ENCODE measurements at places on chromosomes 12 and 14.

DNA sequence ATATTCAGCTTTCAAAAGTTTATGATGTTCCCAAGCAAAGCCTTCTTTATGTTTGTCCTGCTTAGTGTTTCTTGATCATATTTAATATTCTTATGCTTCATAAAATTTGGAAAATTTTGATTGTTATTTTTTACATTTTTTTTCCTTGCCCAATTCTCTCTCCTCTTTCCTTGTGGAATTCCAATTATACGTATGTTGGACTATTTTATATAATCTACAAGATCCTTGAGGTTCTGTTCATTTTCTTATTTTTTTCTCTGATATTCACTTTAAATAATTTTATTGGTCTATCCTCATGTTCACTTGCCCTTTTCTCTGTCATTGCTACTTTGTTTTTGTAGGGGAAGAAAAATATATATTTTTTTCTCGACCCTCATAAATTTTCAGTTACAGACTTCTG is 167.7 kb downstream of the DYRK2 start:
- DNase-seq, result no peak

DNA sequence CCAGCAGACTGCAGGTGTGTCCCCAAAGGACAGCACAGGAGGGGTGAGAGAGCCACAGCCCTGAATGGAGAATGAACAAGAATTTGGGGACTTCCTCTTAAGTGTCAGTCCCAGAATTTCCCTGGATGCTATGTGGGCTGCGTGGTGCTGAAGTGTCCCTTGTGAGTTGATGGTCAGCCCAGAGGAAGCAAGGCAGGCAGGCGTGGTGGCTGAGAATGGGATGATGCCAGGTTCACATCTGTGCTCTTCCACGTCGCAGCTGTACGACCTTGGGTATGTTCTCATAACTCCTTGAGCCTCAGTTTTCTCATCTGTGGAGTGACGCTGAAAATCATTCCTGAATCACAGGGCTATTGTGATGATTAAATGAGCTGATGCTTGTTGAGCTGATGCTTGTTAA is 62.1 kb upstream of the GPATCH2L start:
- DNase-seq, result no peak

DNA sequence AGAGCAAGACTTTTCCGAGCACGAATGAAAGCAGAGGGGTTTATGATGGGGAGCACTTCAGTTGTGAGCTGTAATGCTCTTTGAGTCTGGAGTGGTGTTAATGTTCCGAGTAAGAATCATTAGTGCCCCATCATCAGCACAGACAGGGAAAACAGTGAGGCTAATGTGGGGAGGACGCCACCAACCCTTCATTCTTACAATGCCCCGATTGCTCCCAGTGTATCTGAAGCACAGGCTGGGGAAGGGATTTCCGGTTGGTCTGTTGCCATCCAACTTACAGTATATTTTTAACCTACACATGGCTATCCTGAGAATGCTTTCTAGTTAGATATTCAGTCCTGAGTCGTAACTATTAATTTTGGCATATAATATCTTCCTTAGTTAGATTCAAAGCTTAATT is 141.6 kb downstream of the APAF1 start:
- no peak for DNase-seq

DNA sequence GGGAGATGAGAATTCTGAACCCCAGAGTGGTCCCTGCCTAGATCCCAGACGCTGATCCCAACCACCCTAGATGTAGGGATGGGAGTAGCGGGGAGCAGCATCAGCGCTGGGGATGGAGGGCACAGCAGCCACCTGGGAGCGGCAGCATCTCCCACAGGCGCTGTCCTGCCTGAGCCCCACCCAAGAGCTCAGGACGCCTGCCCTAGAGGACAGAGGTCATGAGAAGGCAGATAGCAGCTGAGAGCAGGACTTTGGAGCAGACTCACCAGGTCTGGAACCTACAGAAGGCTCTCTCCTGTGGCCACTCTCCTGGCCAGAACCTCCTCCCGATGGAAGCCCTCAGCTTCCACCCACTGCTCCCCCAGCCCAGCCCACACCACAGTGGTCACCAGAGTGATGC is 7.2 kb downstream of the CCDC85C start:
- no peak for DNase-seq

GRCh38 chr12:132719141-132719953 is 8.7 kb downstream of the PGAM5 start:
- no peak for DNase-seq

- DNase-seq, result peak; percentile 3
These were observed 77.0 kb downstream of the SEC23A start for GRCh38 chr14:39025810-39026627.

DNA sequence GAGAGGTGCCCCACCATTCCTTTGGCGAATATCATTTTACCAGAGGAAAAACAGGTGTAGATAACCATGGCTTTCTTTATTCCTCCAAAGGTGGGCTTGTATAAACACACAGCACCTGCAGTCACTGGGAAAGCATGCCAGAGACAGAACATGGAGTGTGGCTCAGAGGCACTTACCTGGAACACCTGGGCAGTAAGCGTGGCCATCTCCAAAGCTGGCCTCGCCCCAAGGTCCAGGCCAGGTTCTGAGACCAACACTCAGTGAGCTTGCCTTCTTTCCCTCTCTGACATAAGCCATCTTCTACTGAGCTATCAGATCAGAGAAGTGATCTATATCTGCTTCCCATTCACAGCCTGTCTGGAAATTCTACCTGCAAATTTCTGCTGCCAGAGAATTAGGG is 70.5 kb downstream of the NUAK1 start:
- DNase-seq, result no peak

- no peak for DNase-seq
These were observed 48.9 kb downstream of the KIF26A start for GRCh38 chr14:104187121-104187889.

GRCh38 chr12:108342985-108343384 is 3.9 kb upstream of the CMKLR1 start:
- DNase-seq, result no peak

- DNase-seq, result no peak
These were observed 4.1 kb upstream of the PCNX4 start for GRCh38 chr14:60087668-60088067.

DNA sequence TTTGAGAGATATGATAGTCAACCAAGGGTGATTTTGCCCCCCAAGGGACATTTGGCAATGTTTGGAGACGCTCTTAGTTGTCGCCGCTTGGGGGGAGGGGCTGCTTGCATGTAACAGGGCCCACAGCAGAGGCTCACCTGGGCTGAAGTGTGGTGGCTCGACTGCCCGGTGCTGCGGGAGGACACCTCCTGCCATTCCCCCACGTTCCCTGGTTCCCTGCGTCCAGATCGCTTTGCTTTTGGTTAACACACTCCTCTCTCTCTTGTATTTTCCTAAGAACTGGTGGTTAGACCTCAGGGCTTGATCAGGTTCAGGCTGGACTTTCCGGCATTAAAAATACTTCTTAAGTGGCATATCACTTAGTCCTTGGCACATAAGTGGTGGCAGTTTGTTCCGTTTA is 18.9 kb downstream of the PPP2R5C start:
- no peak for DNase-seq

- DNase-seq, result no peak
These were observed 53.6 kb upstream of the ARHGAP5 start for GRCh38 chr14:32023540-32023939.

GRCh38 chr14:34050606-34051005 is 99.7 kb upstream of the EGLN3 start:
- DNase-seq, result no peak

GRCh38 chr14:76923431-76924370 is 97.5 kb downstream of the LRRC74A start:
- DNase-seq, result no peak

DNA sequence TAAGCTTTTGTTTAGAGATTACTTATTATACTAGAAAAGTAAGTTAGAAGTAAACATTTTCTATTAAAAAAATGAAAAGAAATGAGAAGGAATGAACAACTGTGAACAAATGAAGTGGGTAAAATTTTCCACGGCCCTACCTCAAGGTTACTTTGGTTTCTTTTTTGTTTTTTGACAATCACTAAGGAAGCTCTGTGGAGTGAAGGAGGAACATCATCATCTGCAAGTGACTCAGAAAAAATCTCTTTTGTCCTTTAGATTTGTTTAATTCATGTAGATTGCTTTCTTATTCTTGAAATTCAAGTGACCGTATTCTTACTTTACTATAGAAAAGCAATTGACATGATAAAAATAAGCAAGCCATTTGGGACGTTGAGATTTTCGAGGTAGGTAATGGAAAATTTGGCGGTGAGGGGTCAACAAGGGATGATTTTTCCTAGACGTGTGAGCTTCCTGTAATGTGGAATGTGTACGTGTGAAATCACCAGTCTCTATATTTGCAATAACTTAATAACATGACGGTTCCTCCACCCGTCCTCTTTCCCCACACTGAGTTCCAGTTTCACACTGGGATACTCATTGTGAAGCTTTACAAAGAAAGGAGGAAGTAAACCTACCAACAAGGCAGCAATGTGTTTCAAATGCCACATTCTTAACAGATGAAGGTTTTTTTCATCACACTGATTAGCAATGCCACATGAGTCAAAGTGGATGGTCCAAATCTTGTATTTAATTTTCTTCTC is 62.3 kb upstream of the EGLN3 start:
- no peak for DNase-seq

GRCh38 chr14:96363751-96364336 is 518 bp downstream of the GSKIP start:
- DNase-seq, result no peak

Data from skeletal muscle cell (primary cell).